ENCODE measurements at places on chromosomes 3 and 15. TPM values are rescaled to one million over a fixed set of nuclear protein-coding genes. Genes with fewer than 3 reads are reported as not detected.

- H3K27ac ChIP-seq = no peak overlapping the region
- H3K27me3 ChIP-seq = no peaks in the 10 kb centered on the region
- H3K36me3 ChIP-seq = no peaks in the 10 kb centered on the region
These were observed 875.1 kb upstream of the EPHA6 start for GRCh38 chr3:95939235-95939809.

DNA sequence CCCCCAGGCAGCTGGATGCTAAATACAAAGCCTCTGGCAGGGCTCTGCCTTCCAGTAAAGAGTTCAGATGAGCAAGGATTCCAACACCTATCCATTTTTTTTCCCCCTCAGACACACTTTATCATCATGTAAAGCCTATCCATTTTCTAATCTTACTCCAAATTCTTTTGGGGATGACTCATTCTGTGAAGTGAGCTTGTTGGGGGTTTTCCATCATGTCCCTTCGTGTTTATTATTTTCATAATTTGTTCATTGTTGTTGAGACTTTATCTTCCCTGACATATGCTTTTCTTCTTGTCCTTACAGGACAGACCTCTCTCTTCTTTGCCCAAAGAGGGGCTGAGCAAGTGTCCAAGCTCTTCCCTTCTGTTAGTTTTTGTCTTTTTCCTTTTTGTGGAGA, 34.7 kb upstream of the SH3BP5 start:
- H3K4me3 ChIP-seq = no peak overlapping the region
- DNase-seq = no peak
- peaks cover 6% of the 10 kb centered on the region for H3K4me1 ChIP-seq

GRCh38 chr15:41932511-41933289, 38.8 kb upstream of the SPTBN5 start:
- no peak for DNase-seq
- no peak overlapping the region for H3K4me3 ChIP-seq
- peaks cover 68% of the 10 kb centered on the region for H3K4me1 ChIP-seq
- H3K27me3 ChIP-seq = no peaks in the 10 kb centered on the region

- H3K4me1 ChIP-seq = no peaks in the 10 kb centered on the region
- H3K27me3 ChIP-seq = no peaks in the 10 kb centered on the region
- no peak overlapping the region for H3K4me3 ChIP-seq
- no peak for DNase-seq
These were observed 54.4 kb upstream of the THUMPD3 start for GRCh38 chr3:9308298-9308990.

GRCh38 chr3:127034195-127034989, 51.5 kb downstream of the PLXNA1 start:
- no peaks in the 10 kb centered on the region for H3K4me1 ChIP-seq
- DNase-seq = no peak
- H3K27me3 ChIP-seq = no peaks in the 10 kb centered on the region
- H3K36me3 ChIP-seq = peaks cover 44% of the 10 kb centered on the region

ABI3BP gene
- total RNA-seq = 0.05 TPM

TRIM42 gene
- total RNA-seq = not detected

- no peak for DNase-seq
- 0 out of 2 replicates have a peak, but pooled peaks cover 3% of the 10 kb centered on the region for H3K4me1 ChIP-seq
- H3K27ac ChIP-seq = no peak overlapping the region
- no peak overlapping the region for H3K4me3 ChIP-seq
These were observed 14.8 kb upstream of the SEMA5B start for GRCh38 chr3:123042413-123042812.

DNA sequence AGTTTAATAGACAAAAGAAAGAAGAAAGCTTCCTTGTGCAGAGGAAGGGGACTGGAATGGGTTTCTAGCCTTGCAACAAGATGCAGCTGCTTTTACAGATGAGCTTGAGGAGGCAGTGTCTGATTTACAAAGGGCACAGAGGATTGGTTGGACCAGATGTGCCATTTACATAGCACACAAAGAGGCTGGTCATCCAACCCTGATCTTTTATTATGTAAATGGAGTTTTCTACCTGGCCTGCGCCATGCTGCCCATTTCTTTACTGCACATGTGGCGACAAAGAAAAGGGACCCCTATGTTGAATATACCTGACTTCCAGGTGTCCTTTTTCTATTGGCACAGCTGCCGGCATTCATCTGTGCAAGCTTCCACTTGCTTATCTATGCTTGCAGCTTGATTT, 409.4 kb upstream of the FRG2C start:
- H3K4me1 ChIP-seq = no peaks in the 10 kb centered on the region
- H3K36me3 ChIP-seq = no peaks in the 10 kb centered on the region
- no peak overlapping the region for H3K27ac ChIP-seq
- no peaks in the 10 kb centered on the region for H3K27me3 ChIP-seq
- DNase-seq = no peak

P2RY14 gene
- total RNA-seq = not detected

- H3K36me3 ChIP-seq = no peaks in the 10 kb centered on the region
- no peaks in the 10 kb centered on the region for H3K4me1 ChIP-seq
- H3K4me3 ChIP-seq = no peak overlapping the region
- DNase-seq = no peak
These were observed 1303.3 kb downstream of the OTOL1 start for GRCh38 chr3:162799910-162800309.

DNA sequence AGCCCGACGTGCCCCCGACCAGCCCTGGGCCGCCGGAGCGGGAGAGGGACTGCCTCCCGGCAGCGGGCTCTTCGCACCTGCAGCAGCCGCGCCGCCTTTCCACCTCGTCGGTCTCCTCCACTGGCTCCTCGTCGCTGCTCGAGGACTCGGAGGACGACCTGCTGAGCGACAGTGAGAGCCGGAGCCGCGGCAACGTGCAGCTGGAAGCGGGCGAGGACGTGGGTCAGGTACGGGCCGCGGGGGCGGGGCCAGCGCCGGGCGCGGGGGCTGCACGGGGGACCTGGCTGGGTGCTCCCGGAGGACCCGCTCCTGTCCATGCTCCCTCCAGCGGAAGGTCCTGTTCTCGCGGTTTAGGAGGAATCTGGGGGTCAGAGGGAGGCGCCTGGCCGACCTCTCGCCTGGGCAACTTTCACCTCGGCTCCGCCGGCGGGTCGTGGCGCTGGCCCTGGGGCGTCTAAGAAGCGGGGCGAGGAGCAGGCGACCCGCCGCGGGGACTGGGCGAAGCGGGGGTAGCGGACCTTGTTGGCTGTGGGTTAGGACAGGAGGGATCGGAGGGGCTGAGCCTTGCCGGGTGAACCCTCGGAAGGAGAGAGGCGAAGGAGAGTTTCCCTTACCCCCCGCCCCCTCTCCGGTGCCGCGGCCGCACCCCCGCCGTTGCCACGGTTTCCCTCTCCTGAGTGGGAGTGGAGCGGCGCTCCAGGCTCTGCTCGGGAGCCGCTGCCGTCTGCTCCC, 682 bp downstream of the ITPKA start:
- DNase-seq = peak; percentile 20
- no peaks in the 10 kb centered on the region for H3K27me3 ChIP-seq
- H3K36me3 ChIP-seq = no peaks in the 10 kb centered on the region
- H3K4me1 ChIP-seq = peaks cover 41% of the 10 kb centered on the region
- no peak overlapping the region for H3K27ac ChIP-seq

NMNAT3 gene
- not detected for total RNA-seq

CCDC80 gene
- total RNA-seq = 58.4 TPM

DNA sequence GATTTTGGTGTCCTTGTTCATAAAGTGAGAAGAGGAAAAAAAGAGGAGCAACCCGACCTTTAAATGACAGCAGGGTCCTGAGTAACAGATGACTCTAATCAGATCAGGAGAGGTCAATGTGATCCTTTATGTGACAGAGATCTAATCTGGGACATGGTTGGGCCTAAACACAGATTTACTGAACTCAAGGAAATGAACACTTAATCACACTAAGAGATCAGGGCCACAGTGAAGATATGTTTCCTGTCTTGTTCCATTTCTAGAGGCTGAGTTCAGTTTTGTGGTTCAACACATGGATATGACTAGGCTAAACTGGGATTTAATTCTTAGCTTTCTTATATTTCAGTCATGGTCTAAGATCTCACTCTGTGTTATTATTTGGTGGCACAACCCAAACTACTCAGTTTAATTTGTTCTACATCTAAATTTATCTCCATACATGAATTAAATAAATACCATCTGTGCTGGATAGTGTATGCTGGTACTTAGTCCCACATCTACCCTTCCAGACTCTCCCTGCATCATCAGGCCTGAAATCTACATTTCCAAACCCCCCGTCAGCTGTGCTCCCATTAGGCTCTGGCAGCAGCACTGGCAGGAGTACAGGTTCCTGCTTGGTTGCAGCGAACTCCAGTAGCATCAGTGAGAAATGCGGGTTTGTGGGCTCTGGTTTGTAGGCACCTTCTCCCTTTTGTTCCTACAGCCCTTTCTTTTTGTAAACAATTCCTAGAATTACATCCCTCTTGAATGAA, 22.6 kb downstream of the SFMBT1 start:
- no peak overlapping the region for H3K4me3 ChIP-seq
- H3K27me3 ChIP-seq = no peaks in the 10 kb centered on the region
- no peaks in the 10 kb centered on the region for H3K36me3 ChIP-seq

- no peak for DNase-seq
- no peaks in the 10 kb centered on the region for H3K4me1 ChIP-seq
- H3K27me3 ChIP-seq = no peaks in the 10 kb centered on the region
- H3K36me3 ChIP-seq = no peaks in the 10 kb centered on the region
- no peak overlapping the region for H3K4me3 ChIP-seq
These were observed 68.4 kb downstream of the HES1 start for GRCh38 chr3:194204042-194204987.

GRCh38 chr15:88649753-88650551, 11.1 kb downstream of the ISG20 start:
- H3K27ac ChIP-seq = peak overlapping the region; percentile 42
- H3K36me3 ChIP-seq = no peaks in the 10 kb centered on the region
- H3K4me1 ChIP-seq = peaks cover 17% of the 10 kb centered on the region
- no peak overlapping the region for H3K4me3 ChIP-seq
- H3K27me3 ChIP-seq = no peaks in the 10 kb centered on the region
- no peak for DNase-seq

Measured in SJSA1 (cell line).